ENCODE measurements at places on chromosomes 1 and 21.

DNA sequence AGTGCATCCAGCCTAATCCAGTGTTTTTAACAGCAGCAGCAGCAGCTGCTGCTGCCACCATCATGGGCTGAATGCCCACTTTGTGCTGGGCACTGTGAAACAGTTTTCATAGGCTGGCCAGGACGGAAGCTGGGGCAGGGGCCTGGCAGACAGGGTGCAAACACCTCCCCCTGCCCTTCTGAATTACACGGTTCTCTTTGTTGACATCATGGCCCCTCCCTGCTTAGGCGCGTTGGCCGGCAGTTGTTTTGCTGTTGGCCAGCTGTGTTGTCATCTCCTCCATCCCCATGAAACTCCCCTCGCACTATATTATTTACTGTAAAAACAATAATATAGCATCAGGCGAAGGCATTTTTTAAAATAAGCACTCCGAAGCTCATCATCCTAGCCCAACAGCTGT, 33.1 kb downstream of the PTPRU start:
- no peak for DNase-seq
- no peaks in the 10 kb centered on the region for H3K36me3 ChIP-seq
- H3K4me3 ChIP-seq: no peak overlapping the region
- no peaks in the 10 kb centered on the region for H3K4me1 ChIP-seq

- no peak overlapping the region for H3K27ac ChIP-seq
- peaks cover 13% of the 10 kb centered on the region for H3K36me3 ChIP-seq
- H3K27me3 ChIP-seq: no peaks in the 10 kb centered on the region
Measured at GRCh38 chr1:181010789-181011188, 11.9 kb downstream of the STX6 start.

DNA sequence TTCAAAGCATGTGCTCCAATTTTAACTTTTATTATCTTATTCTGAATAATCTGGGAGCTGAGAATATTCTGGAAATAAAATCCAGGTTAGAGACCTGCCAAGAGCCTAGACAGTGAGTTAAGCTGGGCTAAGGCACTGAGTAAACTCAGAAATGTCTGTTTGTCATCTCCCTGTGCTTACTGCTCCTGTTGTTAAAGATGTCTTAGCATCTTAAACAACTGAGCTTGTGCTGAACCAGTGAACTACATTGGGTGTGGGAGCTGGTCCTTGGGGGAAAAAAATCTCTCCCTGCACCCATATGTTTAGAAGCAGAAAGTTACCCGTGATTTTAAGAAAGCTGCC, 25.0 kb upstream of the AHCYL1 start:
- no peak for DNase-seq
- no peaks in the 10 kb centered on the region for H3K4me1 ChIP-seq
- no peak overlapping the region for H3K4me3 ChIP-seq
- no peaks in the 10 kb centered on the region for H3K36me3 ChIP-seq

- H3K27ac ChIP-seq: no peak overlapping the region
- no peaks in the 10 kb centered on the region for H3K27me3 ChIP-seq
- H3K36me3 ChIP-seq: no peaks in the 10 kb centered on the region
- no peak for DNase-seq
Measured at GRCh38 chr1:3279182-3279470, 175.3 kb upstream of the ARHGEF16 start.

- H3K36me3 ChIP-seq: no peaks in the 10 kb centered on the region
- no peak overlapping the region for H3K4me3 ChIP-seq
- no peak for DNase-seq
- peaks cover 7% of the 10 kb centered on the region for H3K27me3 ChIP-seq
- no peak overlapping the region for H3K27ac ChIP-seq
Measured at GRCh38 chr1:234751678-234752077, 141.7 kb upstream of the IRF2BP2 start.

DNA sequence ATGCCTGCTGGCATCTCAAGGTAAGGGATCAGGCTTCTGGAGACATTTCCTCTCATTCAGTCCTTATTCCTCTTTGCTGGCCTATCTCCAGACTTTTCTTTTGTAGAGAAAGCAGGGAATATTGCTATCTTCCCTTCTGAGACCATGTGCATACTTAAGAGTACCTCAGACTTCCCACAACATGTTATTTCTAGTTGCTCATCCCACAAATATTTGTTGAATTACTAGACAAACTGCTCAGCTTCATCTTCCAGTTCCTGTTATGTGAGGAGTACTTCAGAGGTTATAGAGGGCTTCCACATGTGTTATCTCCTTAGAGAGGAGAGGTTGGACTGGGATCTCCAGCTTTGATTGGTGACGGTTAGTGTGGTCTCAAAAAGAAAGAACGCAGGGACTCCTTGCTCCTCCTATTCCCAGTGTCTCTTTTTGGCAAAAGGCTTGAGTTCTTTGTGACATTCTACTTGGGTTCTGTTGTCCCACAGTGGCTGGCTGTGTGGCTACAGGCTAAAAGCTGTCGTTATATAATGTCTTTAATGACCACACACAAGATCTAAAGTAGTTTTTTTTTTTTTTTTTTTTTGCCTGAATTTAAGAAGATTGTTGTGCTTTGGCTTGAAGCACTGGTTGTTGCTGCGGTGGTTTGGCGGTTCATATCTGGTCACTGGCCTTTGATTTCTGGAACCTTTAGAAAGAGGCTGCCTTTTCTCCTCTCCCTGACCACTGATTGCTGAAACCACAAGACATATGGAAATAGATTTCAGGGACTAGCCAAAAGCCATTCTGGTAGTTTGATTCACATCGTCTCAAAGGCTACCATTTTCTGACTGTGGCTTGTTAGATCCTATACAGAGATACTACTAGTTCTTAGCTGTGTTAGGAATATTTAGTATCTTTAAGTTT, 78.7 kb downstream of the FGGY start:
- peaks cover 14% of the 10 kb centered on the region for H3K36me3 ChIP-seq
- no peaks in the 10 kb centered on the region for H3K27me3 ChIP-seq
- no peak overlapping the region for H3K4me3 ChIP-seq
- DNase-seq: no peak
- no peak overlapping the region for H3K27ac ChIP-seq

DNA sequence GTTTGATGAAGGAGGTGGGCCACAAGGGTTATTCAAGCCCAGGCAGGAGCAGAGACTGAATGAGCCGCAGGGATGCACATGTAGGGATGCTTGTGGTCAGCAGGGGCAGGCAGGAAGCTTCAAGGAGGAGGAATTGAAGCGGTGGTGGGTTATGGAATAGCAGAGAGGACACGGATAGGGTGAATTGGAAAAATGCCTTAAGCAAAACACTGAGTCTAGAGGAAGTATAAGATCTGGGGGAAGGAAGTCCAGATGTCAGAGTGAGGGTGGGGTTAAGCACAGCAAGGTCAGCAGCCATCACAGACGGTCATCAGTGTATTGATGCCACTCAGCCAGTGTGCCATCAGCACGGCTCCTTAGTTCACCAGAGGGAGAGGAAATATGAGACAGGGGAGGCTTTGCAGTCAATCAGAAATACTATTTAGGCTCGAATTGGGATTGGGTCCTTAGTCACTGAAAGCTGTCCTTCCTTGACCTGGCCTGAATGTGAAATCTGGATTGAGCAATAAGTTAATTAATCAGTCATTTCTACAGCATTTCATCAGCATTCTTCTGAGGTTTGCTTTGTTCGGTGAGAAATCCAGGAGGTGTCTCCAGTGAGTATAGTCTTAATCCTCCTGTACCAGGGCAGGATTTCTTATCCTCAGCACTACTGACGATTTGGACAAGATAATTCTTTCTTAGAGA, 6.0 kb upstream of the LCE1F start:
- H3K36me3 ChIP-seq: no peaks in the 10 kb centered on the region
- H3K27ac ChIP-seq: no peak overlapping the region
- no peak for DNase-seq
- no peaks in the 10 kb centered on the region for H3K4me1 ChIP-seq

- no peaks in the 10 kb centered on the region for H3K27me3 ChIP-seq
- no peak for DNase-seq
- no peak overlapping the region for H3K27ac ChIP-seq
- H3K36me3 ChIP-seq: no peaks in the 10 kb centered on the region
Measured at GRCh38 chr1:79042117-79042516, 35.6 kb upstream of the ADGRL4 start.

DNA sequence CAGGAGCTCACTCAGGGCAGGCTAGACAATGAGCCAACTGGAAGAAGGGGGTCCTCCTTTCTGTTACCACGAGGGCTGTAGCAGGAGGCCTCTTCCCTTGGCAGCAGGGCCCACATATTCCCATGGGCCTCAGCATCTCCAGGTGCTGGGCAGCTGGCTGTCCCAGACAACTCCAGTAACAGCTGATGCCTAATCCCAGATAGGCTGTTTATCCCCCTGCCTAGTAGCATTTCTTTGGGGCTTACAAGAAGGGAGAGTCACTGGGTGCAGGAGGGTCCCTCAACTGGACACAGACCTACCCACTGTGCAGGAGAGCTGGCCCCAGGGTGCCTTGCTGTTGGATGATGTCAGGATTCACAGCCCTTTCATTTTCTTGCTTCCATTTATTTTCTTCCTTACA, 278.2 kb downstream of the DSCAM start:
- H3K27ac ChIP-seq: no peak overlapping the region
- H3K4me1 ChIP-seq: no peaks in the 10 kb centered on the region
- H3K27me3 ChIP-seq: no peaks in the 10 kb centered on the region
- H3K36me3 ChIP-seq: no peaks in the 10 kb centered on the region
- DNase-seq: no peak
- H3K4me3 ChIP-seq: no peak overlapping the region

DNA sequence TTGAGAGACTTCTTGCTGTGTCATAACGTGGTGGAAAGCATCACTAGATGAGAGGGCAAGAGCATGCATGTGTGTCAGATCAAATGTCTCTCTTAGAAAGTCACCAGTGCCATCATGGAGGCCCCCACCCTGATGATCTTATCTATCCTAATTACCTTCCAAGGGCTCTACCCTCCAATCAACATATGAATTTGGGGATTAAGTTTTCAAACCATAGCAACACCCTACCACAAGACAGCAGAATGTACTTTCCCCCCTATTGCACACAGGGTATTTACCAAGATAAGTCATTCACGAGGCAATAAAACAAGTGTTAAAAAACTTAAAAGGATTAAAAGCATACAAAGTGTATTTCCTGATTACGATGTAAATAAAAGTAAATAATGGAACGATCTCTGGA, 515.6 kb downstream of the LMO4 start:
- H3K4me1 ChIP-seq: no peaks in the 10 kb centered on the region
- H3K36me3 ChIP-seq: no peaks in the 10 kb centered on the region
- H3K27ac ChIP-seq: no peak overlapping the region

GRCh38 chr1:110249256-110249655, 39.1 kb downstream of the KCNC4 start:
- H3K36me3 ChIP-seq: no peaks in the 10 kb centered on the region
- DNase-seq: no peak
- no peak overlapping the region for H3K4me3 ChIP-seq

- peaks cover 17% of the 10 kb centered on the region for H3K27me3 ChIP-seq
- H3K36me3 ChIP-seq: no peaks in the 10 kb centered on the region
- no peak overlapping the region for H3K27ac ChIP-seq
- no peak for DNase-seq
- H3K4me3 ChIP-seq: no peak overlapping the region
Measured at GRCh38 chr1:8014381-8014988, 11.6 kb downstream of the ERRFI1 start.

- no peak overlapping the region for H3K27ac ChIP-seq
- H3K27me3 ChIP-seq: no peaks in the 10 kb centered on the region
- H3K4me3 ChIP-seq: no peak overlapping the region
Measured at GRCh38 chr1:51230501-51231078, 5.5 kb upstream of the RNF11 start.

- no peak for DNase-seq
- no peak overlapping the region for H3K4me3 ChIP-seq
- H3K27ac ChIP-seq: no peak overlapping the region
Measured at GRCh38 chr21:15298306-15298705, 233.5 kb upstream of the NRIP1 start.

- H3K4me3 ChIP-seq: peak overlapping the region; percentile 71
- H3K4me1 ChIP-seq: peaks cover 75% of the 10 kb centered on the region
- H3K36me3 ChIP-seq: peaks cover 10% of the 10 kb centered on the region
- peak overlapping the region; percentile 92 for H3K27ac ChIP-seq
- no peaks in the 10 kb centered on the region for H3K27me3 ChIP-seq
- no peak for DNase-seq
Measured at GRCh38 chr1:234961456-234962339, 166.9 kb downstream of the TOMM20 start.

DNA sequence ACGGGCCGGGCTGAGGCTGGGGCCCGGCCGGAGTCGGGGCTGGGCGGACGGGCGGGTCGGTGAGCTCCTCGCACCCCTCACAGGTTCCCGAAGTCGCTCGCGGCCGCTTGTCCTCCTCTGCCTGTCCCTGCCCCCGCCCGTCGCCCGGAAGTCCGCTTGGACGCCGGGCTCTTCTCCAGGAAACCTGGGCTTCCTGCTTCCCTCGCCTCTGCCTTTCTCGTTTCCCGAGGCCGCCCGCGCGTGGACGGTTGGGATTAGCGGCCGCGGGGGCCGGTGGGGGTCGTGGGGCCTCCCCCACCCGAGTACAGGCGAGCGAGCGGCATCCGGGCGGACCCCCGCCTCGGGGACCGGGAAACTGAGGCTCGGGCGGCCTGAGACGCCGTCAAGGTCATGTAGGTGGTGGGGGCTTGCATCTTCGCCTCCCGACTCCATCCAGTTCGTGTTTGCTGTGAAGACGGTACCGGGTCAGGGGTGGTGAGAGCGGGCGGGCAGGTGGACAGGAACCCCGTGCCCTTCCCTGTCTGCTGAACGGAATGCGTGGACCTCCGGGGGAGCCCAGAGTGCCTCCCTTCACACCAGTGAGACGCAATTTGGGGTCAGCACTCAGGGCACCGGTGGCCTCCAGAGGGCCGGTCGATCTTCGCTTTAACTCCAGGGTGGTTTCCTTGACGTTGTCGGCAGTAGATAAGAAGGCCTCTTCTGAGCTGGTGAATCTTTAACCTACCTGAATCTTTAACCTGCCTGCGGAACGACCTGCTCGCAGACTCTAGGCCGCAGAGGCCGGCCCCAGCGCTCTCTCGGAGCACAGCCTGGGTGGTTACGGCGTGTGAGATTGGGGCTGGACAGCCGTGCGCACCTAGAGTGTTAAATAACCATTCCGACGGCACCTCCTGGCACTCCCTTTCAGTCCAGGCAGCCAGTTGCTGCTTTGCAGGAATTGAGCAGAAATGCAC, 686 bp downstream of the ARF1 start:
- DNase-seq: no peak
- peak overlapping the region; percentile 95 for H3K27ac ChIP-seq
- peaks cover 32% of the 10 kb centered on the region for H3K36me3 ChIP-seq

DNA sequence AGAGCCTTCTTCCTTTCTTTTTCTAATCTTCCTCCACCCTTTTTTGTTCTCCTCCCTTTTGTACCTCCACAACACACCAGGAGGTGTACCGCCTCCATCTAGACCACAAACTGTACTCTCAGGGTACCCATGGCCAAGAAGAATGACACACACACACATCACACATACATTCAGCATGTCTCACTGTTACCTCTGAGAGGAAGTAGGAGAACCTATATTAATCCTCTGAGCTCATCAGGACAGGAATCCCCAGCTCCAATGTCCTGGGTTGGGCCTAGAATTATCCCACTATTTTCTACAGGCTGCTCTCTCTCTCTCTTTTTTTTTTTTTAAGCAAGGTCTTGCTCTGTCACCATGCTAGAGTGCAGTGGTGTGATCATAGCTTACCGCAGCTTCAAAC, 36.7 kb downstream of the ATP2B4 start:
- DNase-seq: peak; percentile 59
- no peaks in the 10 kb centered on the region for H3K27me3 ChIP-seq
- peak overlapping the region; percentile 85 for H3K27ac ChIP-seq

- H3K27me3 ChIP-seq: no peaks in the 10 kb centered on the region
- peaks cover 23% of the 10 kb centered on the region for H3K4me1 ChIP-seq
- peaks cover 6% of the 10 kb centered on the region for H3K36me3 ChIP-seq
- H3K27ac ChIP-seq: peak overlapping the region; percentile 72
- no peak for DNase-seq
Measured at GRCh38 chr1:27554293-27554692, 49.7 kb downstream of the AHDC1 start.

- no peaks in the 10 kb centered on the region for H3K27me3 ChIP-seq
- H3K27ac ChIP-seq: no peak overlapping the region
- no peak overlapping the region for H3K4me3 ChIP-seq
- H3K4me1 ChIP-seq: no peaks in the 10 kb centered on the region
Measured at GRCh38 chr1:5943343-5944124, 48.7 kb downstream of the NPHP4 start.
